ENCODE measurements at places on chromosomes 16 and 17.

GRCh38 chr17:64386412-64387144, 4.1 kb downstream of the PECAM1 start:
- no peak for DNase-seq

DNA sequence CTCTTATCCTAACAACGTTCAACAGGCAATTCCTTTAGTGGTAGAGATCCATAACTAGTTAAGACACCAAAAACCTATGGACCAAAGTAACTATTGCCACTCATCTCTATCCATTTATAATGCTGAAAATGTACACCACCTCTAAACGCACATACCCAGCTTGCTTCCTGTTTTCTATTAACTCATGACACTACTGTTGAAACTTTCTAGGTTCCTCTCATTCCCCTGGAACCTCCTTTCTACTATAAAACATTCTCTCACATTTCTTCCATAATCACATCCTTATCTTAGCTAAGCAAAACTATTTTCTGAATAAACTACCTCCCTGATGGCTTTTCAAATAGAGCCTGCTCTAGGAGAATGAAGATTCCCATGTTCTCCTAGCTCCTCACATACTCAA, 42.9 kb upstream of the KSR1 start:
- DNase-seq: no peak

DNA sequence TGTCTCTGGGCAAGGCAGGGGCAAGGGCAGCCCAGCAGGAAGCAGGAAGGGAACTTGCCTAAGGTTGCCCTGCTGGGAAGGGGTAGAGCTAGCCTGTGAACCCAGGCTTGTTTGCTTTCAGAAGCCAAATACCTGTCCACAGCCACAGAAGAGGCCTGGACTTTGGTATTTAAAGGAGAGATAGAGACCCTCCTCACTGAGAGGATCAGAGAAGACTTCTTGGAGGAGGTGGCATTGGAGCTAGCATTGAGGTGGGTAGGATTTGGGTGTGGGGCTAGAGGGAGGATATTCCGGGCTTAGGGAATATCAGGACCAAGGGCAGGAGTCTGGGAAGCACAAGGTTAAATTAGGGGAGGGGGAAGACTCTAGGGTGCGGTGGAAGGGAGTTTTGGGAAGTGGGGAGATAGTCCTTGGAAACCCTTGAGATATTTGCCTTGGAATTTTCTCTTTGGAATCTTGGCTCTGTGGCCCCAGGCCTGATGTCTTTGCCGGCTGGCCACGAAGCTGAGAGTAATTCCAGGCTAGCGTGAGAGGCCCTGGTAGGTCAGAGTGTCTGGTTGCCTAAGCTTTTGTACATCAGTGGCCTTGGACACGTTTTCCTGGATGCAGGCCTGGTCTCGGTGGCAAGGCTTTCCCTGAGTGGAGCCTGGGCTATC, 13.1 kb upstream of the ETV4 start:
- no peak for DNase-seq

- DNase-seq: no peak
Observed at GRCh38 chr16:65833171-65833871, 533.2 kb upstream of the CDH5 start.

GRCh38 chr16:21239646-21240045, 6.1 kb downstream of the ANKS4B start:
- DNase-seq: no peak

DNA sequence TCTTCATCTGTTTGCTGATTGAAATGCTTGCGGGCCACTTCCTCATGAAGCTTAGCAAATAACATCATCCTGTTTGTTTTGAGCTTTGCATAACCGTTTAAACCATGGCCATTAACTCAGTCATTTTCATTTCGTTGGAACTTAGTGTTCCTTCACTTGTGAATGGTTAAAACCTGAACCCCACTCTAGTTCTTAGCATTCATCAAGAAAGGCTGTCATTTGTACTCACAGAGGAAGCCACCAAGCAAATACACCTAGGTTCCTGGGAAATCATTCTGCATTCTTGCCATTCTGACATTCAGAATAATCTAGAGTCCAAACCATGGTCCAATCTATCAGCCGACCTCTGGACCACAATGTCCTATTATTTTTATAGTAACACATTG, 8.4 kb upstream of the TAT start:
- no peak for DNase-seq

DNA sequence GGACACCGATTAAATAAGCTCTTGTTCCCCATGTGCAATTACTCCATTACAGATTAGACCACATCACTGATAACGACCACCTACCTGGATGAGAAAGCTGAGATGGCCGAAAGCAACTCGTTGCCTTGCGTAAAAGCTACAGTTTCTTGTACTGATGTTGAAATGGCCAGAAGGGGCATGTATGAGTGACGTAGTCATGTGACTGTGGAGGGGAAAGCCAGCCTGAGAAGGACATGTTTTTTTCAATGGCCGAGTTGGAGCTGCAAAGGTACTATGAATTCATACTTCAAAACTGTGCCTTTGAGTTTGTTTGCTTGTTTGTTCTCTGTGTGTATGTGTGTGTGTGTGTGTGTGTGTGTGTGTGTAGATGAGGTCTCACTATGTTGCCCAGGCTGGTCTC, 17.0 kb upstream of the HYDIN start:
- DNase-seq: no peak

DNA sequence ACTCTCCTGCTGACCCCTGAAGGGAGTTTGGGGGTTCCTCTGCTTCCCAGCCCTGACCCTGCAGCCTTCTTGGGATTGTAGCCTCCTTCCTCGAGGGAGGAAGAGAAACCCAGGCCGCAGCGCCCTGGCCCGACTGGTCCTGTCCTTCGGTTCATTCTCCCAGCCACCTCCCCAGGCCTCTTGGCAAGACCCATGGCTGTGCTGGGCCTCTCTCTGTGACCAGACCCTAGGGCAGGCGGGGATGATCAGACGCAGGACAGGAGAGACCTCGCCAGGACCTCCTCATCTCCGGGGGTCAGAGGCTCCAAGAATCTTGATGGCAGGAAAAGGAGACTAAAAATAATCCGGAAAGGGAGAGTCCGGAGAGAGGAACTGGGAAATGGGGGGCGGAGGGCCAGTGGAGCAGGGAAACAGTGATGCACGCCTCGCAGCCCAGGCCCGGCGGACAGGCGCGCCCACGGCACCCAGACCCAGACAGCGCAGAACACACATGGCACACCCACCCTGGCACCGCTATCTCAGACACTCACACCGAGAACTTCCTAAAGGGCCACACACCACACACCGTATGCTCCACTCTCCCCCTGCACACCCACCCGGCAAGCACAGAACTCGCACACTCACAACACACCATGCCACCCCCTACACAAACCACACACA, 1.2 kb downstream of the ARHGEF15 start:
- no peak for DNase-seq

DNA sequence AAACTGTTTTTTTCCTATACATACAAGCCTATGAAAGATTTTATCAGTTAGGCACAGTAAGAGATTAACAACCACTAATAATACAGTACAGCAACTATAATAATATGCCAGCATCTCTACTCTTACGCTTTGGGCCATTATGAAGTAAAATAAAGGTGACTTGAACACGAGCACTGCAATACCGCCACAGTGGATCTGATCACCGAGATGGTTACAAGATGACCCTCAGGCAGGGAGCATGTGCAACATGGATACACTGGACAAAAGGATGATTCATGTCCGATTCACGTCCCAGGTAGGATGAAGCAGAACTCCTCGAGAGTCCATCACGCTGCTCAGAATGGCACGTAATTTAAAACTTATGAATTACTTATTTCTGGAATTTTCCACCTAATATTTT, 10.5 kb downstream of the PELP1 start:
- DNase-seq: no peak

- DNase-seq: no peak
Observed at GRCh38 chr17:19868079-19868395, 301 bp upstream of the ULK2 start.

- DNase-seq: no peak
Observed at GRCh38 chr16:81500833-81501521, 56.4 kb downstream of the CMIP start.

DNA sequence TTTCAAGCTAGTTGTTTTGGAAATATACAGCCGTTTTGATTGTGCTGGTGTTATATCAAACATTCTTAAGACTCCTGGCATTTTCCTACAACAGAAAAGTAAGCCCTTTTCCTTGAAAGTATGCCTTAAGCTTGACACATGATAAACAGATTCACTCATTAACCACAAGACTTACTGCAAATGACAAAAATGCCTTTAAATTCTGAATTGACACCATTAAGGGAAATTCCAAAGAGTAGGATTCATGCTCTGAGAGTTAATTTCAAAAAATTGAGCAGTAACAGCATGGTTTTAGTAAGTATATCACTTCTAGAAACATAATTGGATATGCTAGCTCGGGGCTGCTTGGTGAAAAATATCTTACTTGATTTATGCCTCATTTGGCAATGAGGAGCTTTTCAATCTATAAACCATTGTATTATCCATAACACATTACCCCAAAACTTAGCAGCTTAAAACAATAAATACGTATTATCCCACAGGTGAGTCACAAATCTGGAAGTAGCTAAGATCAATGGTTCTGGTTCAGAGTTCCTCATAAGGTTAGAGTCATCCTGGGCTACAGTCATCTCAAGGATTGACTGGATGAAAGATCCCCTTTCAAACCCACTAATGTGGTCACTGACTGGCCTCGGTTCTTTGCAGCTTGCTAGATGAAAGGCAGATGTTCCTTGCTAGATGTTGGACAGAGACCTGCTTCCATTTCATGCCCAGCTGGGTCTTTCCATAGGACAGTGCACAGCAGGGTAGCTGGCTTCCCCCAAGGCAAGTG, 8.2 kb upstream of the PHAF1 start:
- no peak for DNase-seq

- DNase-seq: no peak
Observed at GRCh38 chr16:90018297-90018651, 982 bp downstream of the DBNDD1 start.
